Fibroblast of lung (primary cell): ENCODE measurements at places on chromosomes 13 and 19. TPM values are rescaled to one million over a fixed set of nuclear protein-coding genes. Genes with fewer than 3 reads are reported as not detected.
A peak's percentile ranks its signal among the peaks of the same experiment; 100 is the strongest.

- H3K27ac ChIP-seq: peak overlapping the region; percentile 32
- peaks cover 5% of the 10 kb centered on the region for H3K4me1 ChIP-seq
- peak; percentile 91 for DNase-seq
- peak overlapping the region; percentile 74 for H3K4me3 ChIP-seq
- H3K27me3 ChIP-seq: no peaks in the 10 kb centered on the region
These were observed 4.0 kb downstream of the RTN2 start for GRCh38 chr19:45492627-45493470.

DNA sequence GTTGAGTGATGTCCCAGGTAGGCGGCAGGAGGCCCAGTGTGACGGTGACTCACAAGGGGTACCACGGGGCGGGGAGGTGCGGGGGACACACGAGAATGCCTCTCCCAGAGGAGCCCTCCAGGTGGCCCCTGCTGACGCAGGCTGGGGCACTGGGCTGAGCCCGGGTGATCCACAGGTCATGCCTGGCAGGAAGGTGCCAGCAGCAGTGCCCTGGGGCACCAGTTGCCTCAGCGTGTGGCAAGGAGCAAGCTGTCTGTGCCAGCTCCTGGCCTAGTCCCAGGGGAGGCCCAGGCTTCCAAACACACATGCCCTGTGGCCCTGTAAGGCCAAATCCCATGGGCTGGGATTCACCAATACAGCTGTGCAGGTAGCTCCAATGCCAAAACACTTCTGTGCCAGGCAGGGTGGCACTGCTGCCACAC is 28.0 kb downstream of the AKT2 start:
- H3K27ac ChIP-seq: no peak overlapping the region
- peaks cover 13% of the 10 kb centered on the region for H3K36me3 ChIP-seq
- no peaks in the 10 kb centered on the region for H3K4me1 ChIP-seq
- no peak for DNase-seq
- no peak overlapping the region for H3K4me3 ChIP-seq

DNA sequence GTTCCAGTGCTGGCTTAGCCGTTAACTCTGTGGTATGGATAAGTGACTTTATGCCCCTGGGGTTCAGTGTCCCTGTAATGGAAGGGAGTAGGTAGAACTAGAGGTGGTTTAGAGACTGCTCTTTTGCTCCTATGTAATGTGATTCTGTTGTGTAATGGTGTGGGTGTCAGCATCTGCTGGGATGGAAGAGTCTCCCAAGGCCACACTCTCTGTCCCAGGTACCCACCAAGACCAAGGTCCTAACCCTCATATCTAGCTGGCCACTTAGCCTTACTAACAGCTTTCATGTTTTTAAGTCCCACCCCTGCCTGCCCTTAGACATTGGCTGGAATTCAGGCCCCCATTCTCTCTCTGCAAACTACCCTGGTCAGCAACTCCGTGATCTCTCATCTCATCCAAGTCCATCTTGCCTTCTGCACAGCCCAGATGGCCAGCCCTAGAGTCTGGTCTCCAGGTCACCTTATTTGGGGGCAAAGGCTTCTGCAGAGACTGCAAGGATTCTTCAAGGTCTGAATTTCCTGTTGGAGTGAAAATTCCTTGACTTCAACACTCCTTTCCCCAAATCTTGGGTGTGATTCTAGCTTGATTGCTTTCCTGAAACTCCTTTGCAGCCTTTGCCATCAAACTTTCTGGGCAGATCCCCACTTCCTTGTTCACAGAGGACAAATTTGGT is 48.4 kb downstream of the SERP2 start:
- peaks cover 3% of the 10 kb centered on the region for H3K27me3 ChIP-seq
- no peak overlapping the region for H3K4me3 ChIP-seq
- no peak for DNase-seq
- H3K36me3 ChIP-seq: no peaks in the 10 kb centered on the region
- H3K27ac ChIP-seq: no peak overlapping the region

GRCh38 chr19:42555317-42555716 is 27.0 kb upstream of the CEACAM1 start:
- no peak overlapping the region for H3K4me3 ChIP-seq
- no peak for DNase-seq
- H3K27me3 ChIP-seq: peaks cover 19% of the 10 kb centered on the region

GRCh38 chr13:36736119-36736726 is 62.4 kb downstream of the SERTM1 start:
- H3K27me3 ChIP-seq: no peaks in the 10 kb centered on the region
- H3K4me3 ChIP-seq: no peak overlapping the region
- DNase-seq: peak; percentile 75
- no peak overlapping the region for H3K27ac ChIP-seq
- H3K4me1 ChIP-seq: no peaks in the 10 kb centered on the region
- H3K36me3 ChIP-seq: no peaks in the 10 kb centered on the region

GRCh38 chr13:23610966-23611491 is 40.8 kb downstream of the TNFRSF19 start:
- no peak overlapping the region for H3K27ac ChIP-seq
- peak; percentile 69 for DNase-seq

- H3K36me3 ChIP-seq: no peaks in the 10 kb centered on the region
- DNase-seq: no peak
- H3K4me1 ChIP-seq: no peaks in the 10 kb centered on the region
- H3K27me3 ChIP-seq: no peaks in the 10 kb centered on the region
These were observed 198.2 kb upstream of the SOX1 start for GRCh38 chr13:111868716-111869115.

GRCh38 chr19:46441866-46442265 is 13.1 kb upstream of the PNMA8C start:
- no peaks in the 10 kb centered on the region for H3K27me3 ChIP-seq
- H3K36me3 ChIP-seq: no peaks in the 10 kb centered on the region
- no peaks in the 10 kb centered on the region for H3K4me1 ChIP-seq
- H3K27ac ChIP-seq: no peak overlapping the region
- H3K4me3 ChIP-seq: no peak overlapping the region
- DNase-seq: no peak

DNA sequence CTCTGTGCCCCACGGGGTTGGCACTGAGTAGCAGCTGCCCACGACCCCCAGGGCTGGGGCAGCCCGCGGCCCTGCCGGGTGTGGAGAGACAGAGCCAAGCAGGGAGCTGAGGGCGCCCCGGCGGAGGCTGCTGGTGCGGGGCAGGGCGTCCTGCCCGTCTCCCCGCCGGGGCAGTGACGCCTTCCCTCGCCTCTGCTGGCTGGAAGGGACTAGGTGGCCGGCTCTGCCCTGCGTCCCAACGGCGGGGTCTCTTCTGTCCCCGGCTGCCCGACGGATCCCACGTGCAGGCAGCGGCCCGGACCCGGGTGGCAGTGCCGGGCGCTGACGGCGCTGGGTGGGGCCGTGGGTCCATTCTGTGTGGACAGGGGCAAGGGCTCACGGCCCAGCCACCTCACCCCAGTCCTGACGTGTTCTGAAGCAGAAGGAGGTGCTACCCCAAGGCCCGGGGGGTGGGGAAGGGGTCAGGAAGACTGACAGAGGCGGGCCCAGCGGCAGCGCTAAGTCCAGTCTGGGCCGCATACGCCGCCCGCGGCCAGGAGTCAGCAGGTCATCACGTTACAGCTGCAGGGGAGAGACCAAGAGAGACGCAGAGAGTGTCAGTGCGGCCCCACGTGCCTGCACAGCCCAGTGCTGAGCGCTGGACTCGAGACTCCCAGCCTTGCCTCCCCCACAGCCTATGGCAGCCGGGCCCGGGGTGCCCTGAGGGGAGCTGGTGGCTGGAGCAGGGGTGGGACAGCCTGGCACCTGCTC is 15.1 kb upstream of the PLPP2 start:
- H3K36me3 ChIP-seq: peaks cover 21% of the 10 kb centered on the region
- no peak for DNase-seq
- no peak overlapping the region for H3K4me3 ChIP-seq

The PCDH20 gene
- under 0.01 TPM in 1 of 2 replicates, not detected in the other for total RNA-seq

The GIPC3 gene
- under 0.01 TPM in 2 replicates for total RNA-seq

The KLHL1 gene
- total RNA-seq: not detected in 2 replicates
